ENCODE measurements at places on chromosomes 13 and 19.

- no peak for DNase-seq
These were observed 225.6 kb downstream of the RAP2A start for GRCh38 chr13:97659602-97660001.

GRCh38 chr13:65966991-65967451, 1263.1 kb downstream of the PCDH9 start:
- peak; percentile 48 for DNase-seq

DNA sequence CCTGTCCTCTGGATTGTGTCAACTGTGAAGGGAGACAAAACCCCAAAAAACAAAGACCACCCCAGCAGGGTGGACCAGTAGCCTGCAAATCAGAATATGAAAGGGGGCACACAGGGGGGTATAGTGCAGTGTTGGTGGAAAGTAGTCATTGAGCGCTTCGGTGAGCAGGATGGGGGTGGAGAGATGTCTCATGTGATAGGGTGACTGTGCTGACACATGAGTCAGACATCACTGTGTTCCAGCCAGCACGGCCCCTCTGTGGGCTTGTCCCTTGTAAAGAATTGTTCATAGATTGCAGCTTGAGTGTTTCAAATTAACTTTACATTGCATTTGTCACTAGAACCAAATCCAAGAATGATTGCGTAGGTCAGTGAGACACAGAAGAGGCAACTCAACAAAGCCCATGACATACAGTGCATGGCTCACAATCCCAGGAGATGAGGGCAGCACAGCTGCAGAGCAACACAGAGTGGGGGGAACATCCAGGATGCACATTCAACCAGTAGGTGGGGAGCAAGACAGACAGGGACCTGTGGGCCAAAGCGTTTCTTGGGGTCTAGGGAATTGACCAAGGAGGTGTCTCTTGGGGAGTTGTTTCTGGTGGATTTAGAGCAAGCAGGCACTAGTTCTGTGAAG, 7.5 kb downstream of the ZNF440 start:
- DNase-seq: no peak

- DNase-seq: peak; percentile 16
These were observed 30.1 kb downstream of the SCEL start for GRCh38 chr13:77565635-77566034.

DNA sequence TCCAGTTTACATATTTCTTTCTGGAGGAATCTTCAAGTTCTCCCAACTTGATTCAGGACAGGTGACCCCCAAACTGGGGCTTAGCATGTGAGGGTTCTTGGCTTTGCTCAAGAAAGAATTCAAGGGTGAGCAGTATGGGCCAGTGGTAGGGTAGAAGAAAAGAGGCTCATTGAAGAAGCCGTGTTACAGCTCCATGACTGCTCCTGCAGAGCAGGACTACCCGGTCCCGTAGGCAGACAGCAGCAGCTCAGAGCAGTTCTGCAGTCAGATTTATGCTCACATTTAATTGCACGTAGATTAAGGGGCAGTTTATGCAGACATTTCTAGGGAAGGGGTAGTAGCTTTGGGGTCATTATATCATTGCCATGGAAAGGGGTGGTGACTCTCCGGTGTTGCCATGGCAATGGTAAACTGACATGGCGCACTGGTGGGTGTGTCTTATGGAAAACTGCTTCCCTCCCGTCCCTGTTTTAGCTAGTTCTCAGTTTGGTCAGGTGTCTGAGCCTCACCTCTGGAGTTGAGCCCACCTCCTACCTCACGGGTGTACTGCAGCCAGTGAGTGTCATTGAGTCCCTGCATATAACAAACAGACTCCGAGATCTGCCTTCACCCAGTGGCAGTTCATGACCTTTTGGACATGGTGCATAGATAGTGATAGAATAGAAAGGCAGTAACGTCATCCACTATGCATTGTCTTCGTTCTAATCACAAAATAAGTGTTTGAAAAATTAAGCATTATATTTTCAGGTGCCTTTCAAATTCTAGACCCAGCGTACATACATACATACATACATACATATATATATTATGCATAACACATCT, 16.0 kb upstream of the ZNF792 start:
- no peak for DNase-seq

DNA sequence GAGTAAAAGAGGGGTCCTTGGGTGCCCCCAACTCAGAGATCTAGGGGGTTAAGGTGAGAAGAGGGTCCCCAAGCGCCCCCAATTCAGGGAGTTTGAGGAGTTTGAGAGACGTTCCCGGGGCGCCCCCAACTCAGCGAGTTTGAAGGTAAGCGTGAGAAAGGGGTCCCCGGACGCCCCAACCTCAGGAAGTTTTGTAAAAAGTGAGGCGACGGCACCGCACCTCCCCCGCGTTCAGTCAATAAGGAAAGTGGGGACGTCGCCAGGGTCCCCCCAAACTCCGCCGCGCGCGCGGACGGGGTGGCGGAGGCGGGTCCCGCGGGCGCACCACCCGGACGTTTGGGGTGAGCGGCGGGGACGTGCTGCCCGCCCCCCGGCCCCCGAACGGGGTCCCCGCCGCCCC, 353 bp downstream of the RFX2 start:
- DNase-seq: no peak

DNA sequence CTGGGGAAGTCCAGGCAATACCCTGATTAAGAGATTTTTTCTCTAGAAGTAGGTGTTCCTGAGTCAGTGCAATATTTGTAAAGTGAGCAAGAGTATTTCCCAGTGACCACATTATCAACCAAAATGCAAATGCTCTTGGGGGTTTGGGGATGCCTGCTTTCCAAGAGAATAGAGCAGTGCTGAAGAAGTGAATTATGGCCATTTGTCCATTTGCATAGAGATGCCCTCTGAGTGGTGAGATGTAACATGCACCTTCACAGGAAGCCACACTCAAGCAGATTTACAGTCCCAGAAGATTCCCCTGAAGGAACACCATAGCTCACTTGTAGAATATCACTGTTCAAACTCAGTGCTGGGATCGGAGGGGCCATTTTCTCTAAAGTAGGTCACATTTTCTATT, 71.8 kb downstream of the TNFSF11 start:
- DNase-seq: no peak

- no peak for DNase-seq
These were observed 4.7 kb downstream of the GPATCH1 start for GRCh38 chr19:33085570-33086128.

GRCh38 chr13:73451221-73452029, 392.6 kb downstream of the KLF5 start:
- DNase-seq: no peak

GRCh38 chr13:95724252-95724651, 47.3 kb downstream of the DNAJC3 start:
- peak; percentile 12 for DNase-seq

GRCh38 chr19:45878043-45878794, 7.7 kb downstream of the IRF2BP1 start:
- no peak for DNase-seq

GRCh38 chr19:40280608-40281221, 4.4 kb downstream of the AKT2 start:
- peak; percentile 17 for DNase-seq

- DNase-seq: peak; percentile 29
These were observed 123.0 kb downstream of the SLC7A1 start for GRCh38 chr13:29472332-29472961.

DNA sequence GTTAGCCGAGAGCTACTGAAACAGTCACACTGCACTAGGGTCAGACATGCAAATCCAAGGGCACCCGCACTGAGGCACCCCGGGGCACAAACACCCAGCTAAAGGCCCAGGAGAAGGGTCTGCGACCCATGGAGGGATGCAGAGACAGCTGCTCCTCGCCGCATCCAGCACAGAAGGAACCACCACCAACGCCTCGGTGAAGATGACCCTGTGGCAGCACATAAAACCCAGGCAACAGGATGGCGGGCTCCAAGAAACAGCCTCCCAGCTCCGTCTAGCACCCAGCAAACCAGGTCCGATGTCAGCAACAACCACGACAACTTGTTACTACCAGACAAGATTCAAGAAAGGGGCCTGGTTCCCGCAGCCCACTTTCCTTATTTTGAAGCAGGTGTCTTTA, 82.1 kb downstream of the STK24 start:
- DNase-seq: no peak

- DNase-seq: no peak
These were observed 1.0 kb downstream of the IFT88 start for GRCh38 chr13:20567881-20568528.

DNA sequence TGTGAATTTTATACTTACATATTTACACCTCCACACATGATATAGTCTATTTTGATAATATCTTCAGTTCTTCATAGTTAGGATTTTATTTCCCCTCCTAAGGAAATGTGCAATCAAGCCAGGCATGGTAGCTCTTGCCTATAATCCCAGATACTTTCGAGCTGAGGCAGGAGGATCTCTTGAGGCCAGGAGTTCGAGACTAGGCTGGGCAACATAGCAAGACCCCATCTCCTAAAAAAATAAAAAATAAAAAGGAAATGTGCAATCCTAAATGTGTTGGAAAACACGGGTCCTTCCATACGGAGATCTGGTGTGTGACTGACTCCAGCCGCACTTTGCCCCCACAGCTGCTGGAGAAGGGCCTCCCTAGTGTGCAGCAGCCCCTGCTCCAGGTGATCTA, 71.5 kb downstream of the ZAR1L start:
- DNase-seq: no peak

GRCh38 chr13:39095500-39095899, 57.2 kb downstream of the NHLRC3 start:
- DNase-seq: no peak

DNA sequence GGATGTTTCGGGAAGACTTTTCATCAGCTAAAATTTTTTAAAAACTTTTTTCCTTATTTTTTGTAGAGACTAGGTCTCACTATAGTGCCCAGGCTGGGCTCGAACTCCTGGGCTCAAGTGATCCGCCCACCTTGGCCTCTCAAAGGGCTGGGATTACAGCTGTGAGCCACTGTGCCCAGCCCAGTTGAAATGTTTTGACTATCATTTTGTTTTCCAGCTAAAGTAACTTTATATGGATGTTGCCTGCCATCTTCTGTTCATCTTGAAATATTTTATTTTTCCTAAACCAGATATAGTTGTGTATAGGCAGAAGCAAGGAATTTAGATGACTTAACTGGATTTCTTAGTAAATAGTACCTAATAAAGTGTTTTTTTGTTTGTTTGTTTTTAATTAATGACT, 7.0 kb downstream of the CAB39L start:
- peak; percentile 29 for DNase-seq

- DNase-seq: peak; percentile 70
These were observed 24.9 kb downstream of the EPS15L1 start for GRCh38 chr19:16446724-16447368.

- no peak for DNase-seq
These were observed 60.5 kb downstream of the MAP4K1 start for GRCh38 chr19:38557205-38557799.

DNA sequence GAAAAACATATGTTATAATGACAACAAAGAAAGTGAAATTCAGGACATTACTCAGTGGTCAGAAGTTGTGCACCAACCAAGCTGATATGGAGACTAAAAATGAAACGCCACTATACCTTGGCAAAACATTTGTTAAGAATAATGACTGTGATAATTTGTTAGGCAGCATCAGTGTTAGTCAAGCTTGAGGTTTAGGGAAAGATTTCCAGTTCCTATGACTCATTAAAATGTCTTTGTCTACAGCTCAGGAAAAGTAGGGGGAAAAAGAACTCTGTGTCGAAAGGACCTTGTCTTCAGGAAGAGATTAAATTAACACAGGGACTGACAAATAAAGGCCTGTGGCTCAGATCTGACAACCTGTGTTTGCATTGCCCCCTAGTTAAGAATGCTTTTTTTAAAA, 764.1 kb upstream of the SLITRK6 start:
- DNase-seq: peak; percentile 33

GRCh38 chr13:40438022-40438680, 228.3 kb downstream of the FOXO1 start:
- no peak for DNase-seq

DNA sequence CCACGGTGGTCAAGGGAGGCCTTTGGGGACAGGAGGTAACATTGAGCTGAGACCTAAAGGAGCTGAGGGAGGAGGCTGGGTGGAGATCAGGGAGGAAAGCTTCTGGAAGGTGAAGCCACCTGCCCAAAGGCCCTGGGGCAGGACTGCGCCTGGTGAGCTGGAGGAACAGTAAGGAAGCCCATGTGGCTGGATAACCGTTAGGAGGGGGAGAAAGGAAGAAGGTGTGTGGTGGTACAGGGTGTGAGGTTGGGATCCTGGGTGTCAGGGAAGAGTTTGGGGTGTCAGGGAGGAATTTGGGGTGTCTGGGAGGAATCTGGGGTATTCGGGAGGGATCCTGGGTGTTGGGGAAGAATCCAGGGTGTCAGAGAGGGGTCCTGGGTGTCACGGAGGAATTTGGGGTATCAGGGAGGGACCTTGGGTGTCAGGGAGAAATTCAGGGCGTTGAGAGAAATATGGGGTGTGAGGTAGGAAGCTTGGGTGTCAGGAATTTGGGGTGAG, 695 bp downstream of the TICAM1 start:
- DNase-seq: no peak

- DNase-seq: no peak
These were observed 62.2 kb downstream of the RASA3 start for GRCh38 chr13:114070098-114070799.

- peak; percentile 11 for DNase-seq
These were observed 11.3 kb downstream of the GTPBP3 start for GRCh38 chr19:17348700-17349099.

DNA sequence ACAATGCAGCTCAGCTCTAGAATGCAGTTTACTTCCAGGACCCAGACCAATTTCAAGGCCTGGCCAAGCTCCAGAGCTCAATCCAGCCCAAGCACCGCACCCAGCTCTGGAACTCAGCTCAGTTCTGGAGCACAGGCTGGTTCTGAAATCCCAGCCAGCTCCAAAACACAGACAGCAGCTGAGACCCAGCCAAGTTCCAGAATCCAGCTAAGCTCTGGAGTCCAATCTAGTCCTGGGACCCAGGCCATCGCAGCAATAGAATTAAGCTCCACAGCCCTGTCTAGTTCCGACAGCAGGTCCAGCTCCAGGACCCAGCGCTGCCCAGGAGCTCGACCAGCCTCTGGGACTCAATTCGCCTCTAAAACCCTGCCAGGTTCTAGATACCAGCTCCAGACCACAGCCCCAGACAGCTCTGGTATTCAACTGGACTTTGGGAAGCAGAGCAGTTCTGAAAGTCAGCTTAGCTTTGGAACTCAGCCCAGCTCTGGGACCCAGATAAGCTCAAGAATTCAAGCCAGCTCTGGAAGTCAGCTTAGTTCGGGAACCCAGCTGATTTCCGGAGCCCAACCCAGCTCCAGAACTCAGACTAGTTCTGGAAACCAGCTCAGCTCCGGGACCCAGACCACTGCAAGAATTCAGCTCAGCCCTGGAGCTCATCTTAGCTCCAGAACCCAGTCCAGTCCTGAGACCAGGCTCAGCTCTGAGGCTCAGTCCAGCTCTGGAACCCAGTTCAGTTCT, 6.8 kb downstream of the GIPC3 start:
- no peak for DNase-seq

GRCh38 chr19:2050349-2050990, 574 bp downstream of the MKNK2 start:
- no peak for DNase-seq

GRCh38 chr13:112859817-112860190, 109.2 kb upstream of the MCF2L start:
- DNase-seq: no peak

All from mammary epithelial cell (primary cell).